Right atrium auricular region (tissue), 2 donors: ENCODE measurements at places on chromosomes 5 and 9.

DNA sequence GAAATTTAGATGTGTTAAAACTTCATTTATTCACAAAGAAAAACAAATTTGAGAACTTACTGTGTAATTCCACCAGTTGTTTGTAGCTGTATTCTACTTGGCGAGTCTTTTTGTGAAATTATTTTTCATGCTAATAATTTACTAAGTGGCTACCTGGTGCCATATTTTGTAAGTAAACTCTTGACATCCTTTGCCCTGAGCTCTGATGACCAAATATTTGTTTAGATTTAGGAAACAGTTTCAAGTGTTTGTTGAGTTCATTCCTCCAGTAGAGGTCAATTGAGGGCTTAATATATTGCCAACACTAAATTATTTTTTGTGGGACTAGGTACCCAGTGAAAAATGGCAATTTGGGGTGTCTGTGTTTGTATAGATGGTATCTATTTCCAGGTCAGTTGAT, 3.7 kb downstream of the CNTLN start:
- no peaks in the 10 kb centered on the region for H3K4me1 ChIP-seq
- H3K4me3 ChIP-seq: no peak overlapping the region
- H3K27ac ChIP-seq: no peak overlapping the region

- no peaks in the 10 kb centered on the region for H3K4me1 ChIP-seq
- no peak overlapping the region for H3K4me3 ChIP-seq
- peaks cover 21% of the 10 kb centered on the region for H3K36me3 ChIP-seq
- no peak for DNase-seq
Measured at GRCh38 chr5:43174586-43174985, 17.4 kb upstream of the NIM1K start.

DNA sequence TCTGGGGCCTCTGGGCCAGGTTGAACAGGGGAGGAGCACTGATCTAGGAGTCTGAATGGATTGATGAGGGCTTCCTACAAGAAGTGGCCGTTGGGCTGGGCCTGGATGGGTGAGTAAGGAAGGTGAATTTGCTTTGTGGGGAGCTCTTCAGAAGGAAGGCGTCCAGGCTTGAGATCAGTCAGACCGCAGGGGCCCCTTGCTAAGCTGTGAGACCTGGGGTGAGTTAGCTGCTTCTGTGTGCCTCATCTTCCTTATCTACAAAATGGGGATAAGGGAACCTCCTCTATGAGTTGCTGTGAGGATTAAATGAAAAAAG, 1.1 kb upstream of the SYNPO start:
- peaks cover 8% of the 10 kb centered on the region for H3K36me3 ChIP-seq
- peak overlapping the region; percentile 96 for H3K27ac ChIP-seq
- no peak overlapping the region for H3K4me3 ChIP-seq
- DNase-seq: no peak

GRCh38 chr5:153860195-153860886, 178.4 kb downstream of the FAM114A2 start:
- H3K4me3 ChIP-seq: no peak overlapping the region
- H3K4me1 ChIP-seq: no peaks in the 10 kb centered on the region
- DNase-seq: no peak
- H3K36me3 ChIP-seq: no peaks in the 10 kb centered on the region
- H3K27me3 ChIP-seq: no peaks in the 10 kb centered on the region

DNA sequence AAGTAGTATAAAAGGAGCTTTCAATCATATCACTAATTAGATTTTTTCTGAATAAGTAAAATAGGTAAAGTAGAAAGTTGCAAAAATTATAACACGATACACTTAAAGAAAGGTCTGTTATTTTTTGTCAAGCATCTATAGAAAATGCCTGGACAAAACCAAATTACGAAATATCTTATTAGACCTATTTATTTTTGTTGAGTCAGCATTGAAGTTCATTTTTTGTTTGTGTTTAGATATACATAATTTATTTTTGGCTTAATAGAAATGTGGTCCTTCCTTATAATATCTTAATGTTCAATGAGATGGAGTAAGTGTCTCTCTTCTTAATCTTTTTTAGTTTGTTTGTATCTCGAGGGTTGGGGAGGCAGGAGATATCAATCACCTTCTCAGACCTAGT, 214.8 kb upstream of the GRIA1 start:
- H3K4me3 ChIP-seq: no peak overlapping the region
- no peaks in the 10 kb centered on the region for H3K36me3 ChIP-seq
- no peak for DNase-seq
- no peaks in the 10 kb centered on the region for H3K27me3 ChIP-seq

DNA sequence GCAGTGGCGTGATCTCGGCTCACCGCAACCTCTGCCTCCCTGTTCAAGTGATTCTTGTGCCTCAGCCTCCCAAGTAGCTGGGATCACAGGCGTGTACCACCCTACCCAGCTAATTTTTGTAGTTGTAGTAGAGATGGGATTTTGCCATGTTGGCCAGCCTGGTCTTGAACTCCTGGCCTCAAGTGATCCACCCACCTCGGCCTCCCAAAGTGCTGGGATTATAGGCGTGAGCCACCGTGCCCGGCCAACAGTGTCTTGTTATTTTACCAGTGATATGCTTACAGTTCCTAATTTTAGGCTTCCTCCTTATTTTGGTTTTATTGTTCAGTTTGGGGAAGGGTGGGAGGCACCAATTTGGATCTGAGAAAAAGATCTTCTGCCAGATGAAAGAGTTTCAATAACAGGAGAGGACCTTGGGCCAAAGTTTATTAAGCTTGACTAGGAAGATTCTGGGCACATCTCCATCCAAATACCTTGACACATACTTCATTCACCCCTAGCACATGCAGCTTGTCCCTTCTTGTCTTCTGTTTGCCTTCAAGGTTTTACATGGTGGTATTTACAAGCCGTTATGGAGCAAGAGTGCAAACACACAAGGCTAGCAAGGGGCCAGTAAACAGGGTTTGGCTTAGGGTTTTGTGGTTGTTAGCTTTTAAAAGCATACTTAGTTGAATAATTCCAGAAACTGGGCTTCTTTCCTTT, 168.1 kb upstream of the DMRT1 start:
- DNase-seq: no peak
- H3K4me3 ChIP-seq: no peak overlapping the region
- H3K4me1 ChIP-seq: peaks cover 35% of the 10 kb centered on the region
- peak overlapping the region; percentile 14 for H3K27ac ChIP-seq
- H3K36me3 ChIP-seq: no peaks in the 10 kb centered on the region
- no peaks in the 10 kb centered on the region for H3K27me3 ChIP-seq

GRCh38 chr5:73692166-73692640, 66.2 kb downstream of the ARHGEF28 start:
- no peaks in the 10 kb centered on the region for H3K4me1 ChIP-seq
- DNase-seq: no peak
- no peak overlapping the region for H3K27ac ChIP-seq
- no peaks in the 10 kb centered on the region for H3K27me3 ChIP-seq
- no peak overlapping the region for H3K4me3 ChIP-seq

DNA sequence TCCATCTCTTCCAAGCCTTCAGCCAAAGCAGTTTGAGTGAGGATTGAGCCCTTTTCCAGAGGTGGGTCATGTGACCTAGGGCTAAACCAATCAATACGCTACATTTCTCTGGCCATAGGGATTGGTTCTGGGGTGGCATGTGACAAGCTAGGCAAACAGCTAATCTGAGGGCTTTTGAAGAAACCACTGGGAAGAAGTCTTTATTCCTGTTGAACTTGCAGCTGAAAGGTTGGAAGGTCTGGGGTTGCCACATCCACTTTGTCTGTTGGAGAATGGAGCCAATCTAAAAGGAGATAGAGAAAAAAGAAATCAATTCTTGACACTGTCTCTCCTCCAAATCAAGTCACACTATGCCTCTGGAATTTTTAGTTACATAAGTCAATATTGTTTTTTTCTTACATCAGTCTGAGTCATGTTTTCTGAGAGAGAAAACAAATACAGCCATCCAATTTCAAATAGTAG, 637.8 kb upstream of the WWC1 start:
- no peaks in the 10 kb centered on the region for H3K4me1 ChIP-seq
- no peaks in the 10 kb centered on the region for H3K36me3 ChIP-seq
- DNase-seq: no peak
- H3K27me3 ChIP-seq: no peaks in the 10 kb centered on the region

DNA sequence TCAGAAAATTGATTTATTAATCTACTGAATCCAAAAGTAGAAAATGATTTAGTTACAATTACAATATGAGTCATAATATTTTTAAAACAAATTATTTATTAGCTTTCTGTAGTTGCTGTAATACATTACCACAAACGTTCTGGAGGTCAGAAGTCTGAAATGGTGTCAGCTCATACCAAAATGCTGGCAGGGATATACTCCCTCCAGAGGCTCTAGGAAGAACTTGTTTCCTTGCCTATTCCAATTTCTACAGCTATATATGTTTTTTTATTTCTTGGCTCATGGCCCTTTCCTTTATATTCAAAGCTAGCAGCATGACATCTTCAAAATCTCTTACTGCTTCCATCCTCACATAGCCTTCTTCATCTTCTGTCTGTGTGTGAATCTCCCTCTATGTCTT, 667.9 kb upstream of the ITGA1 start:
- H3K36me3 ChIP-seq: no peaks in the 10 kb centered on the region
- no peak for DNase-seq
- H3K4me3 ChIP-seq: no peak overlapping the region
- H3K27me3 ChIP-seq: no peaks in the 10 kb centered on the region
- H3K4me1 ChIP-seq: no peaks in the 10 kb centered on the region
- H3K27ac ChIP-seq: no peak overlapping the region

DNA sequence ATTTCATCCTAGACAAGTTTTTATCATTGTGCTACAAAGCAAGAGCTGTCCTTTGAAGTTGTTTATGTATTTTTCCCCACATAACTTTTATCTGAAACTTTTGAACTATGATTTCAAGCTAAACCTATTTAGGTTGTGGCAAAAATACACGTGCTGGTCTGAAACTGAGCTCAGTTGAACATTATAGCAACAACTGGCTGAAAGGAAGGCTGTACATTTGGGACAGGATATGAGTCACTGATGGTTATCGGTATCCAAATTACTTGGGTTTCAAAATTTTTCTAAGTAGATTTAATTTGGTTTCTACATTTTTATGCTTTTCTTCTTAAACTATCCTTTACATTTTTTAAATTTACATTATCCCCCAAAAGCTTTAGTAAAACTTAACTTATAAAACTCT, 627.3 kb upstream of the NUDT12 start:
- no peak overlapping the region for H3K4me3 ChIP-seq
- no peak overlapping the region for H3K27ac ChIP-seq
- no peaks in the 10 kb centered on the region for H3K4me1 ChIP-seq
- no peak for DNase-seq

DNA sequence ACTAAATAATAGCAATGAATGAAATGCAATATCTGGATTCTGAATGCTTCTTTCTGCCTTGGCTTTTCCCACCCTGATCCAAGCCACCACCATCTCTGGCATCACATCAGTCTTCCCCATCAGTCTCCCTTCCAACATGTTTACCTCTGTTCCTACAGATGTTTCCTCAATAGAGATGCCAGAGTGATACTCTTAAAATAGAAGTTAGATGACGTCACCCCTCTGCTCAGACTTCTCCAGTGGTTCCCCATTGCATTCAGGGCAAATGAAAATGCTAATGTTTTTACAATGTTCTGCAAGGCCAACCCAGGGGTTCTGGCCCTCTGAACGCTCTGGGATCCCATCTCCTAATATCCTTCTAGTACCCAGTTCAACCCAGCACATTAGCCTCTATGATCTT, 305.8 kb downstream of the TRIM32 start:
- H3K4me3 ChIP-seq: no peak overlapping the region
- no peaks in the 10 kb centered on the region for H3K27me3 ChIP-seq
- no peak for DNase-seq
- H3K27ac ChIP-seq: no peak overlapping the region
- no peaks in the 10 kb centered on the region for H3K4me1 ChIP-seq

DNA sequence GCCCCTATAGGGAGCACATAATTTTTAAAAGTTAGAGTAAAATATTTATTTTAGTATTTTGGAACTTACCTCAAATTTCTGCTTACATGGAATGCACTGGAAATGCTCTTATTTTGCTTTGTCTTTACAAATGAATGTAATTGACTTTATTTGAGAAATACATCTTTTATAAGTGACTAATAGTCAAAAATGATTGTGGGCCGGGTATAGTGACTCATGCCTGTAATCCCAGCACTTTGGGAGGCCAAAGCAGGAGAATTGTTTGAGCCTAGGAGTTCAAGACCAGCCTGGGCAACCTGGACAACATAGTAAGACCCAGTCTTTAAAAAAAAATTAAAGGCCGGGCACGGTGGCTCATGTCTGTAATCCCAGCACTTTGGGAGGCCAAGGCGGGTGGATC, 5.8 kb downstream of the HMGCR start:
- H3K4me1 ChIP-seq: peaks cover 8% of the 10 kb centered on the region
- peaks cover 29% of the 10 kb centered on the region for H3K36me3 ChIP-seq
- no peak overlapping the region for H3K27ac ChIP-seq
- DNase-seq: no peak
